ENCODE measurements at places on chromosomes 16 and 17. TPM values are rescaled to one million over a fixed set of nuclear protein-coding genes. Genes with fewer than 3 reads are reported as not detected.

The TBC1D3K gene
- polyA plus RNA-seq = 0.96 TPM

The BAIAP3 gene
- 8.1 TPM for polyA plus RNA-seq

The RNF157 gene
- 19.2 TPM for polyA plus RNA-seq

The SDR42E1 gene
- polyA plus RNA-seq = 18.6 TPM

The ZNF213 gene
- 11.6 TPM for polyA plus RNA-seq

The ENO3 gene
- polyA plus RNA-seq = 31.4 TPM

The SLC38A8 gene
- 0.12 TPM for polyA plus RNA-seq

The CTNS gene
- polyA plus RNA-seq = 21.7 TPM

The SLC6A2 gene
- 0.12 TPM for polyA plus RNA-seq

The PLA2G10 gene
- polyA plus RNA-seq = 1.2 TPM

The ADAM11 gene
- 1.2 TPM for polyA plus RNA-seq

The MAPK8IP3 gene
- polyA plus RNA-seq = 67.8 TPM

The TSPOAP1 gene
- polyA plus RNA-seq = 17.2 TPM

The EPX gene
- 0.24 TPM for polyA plus RNA-seq

The CFAP52 gene
- 0.45 TPM for polyA plus RNA-seq

The SEPTIN1 gene
- 5.4 TPM for polyA plus RNA-seq

The KRTAP9-4 gene
- not detected for polyA plus RNA-seq

The CETP gene
- 3.1 TPM for polyA plus RNA-seq

The MSLN gene
- 62.0 TPM for polyA plus RNA-seq

The CA5A gene
- 0.03 TPM for polyA plus RNA-seq

The CCL2 gene
- 34.5 TPM for polyA plus RNA-seq
